ENCODE measurements at places on chromosomes 6 and 20.

GRCh38 chr6:75748743-75749538, at the start of gene MYO6:
Gene MYO6, plus strand, starts transcription at chr6:75749239. Its CDS starts 68,309 bp downstream, at chr6:75817548.
- DNase-seq, result peak; percentile 24

DNA sequence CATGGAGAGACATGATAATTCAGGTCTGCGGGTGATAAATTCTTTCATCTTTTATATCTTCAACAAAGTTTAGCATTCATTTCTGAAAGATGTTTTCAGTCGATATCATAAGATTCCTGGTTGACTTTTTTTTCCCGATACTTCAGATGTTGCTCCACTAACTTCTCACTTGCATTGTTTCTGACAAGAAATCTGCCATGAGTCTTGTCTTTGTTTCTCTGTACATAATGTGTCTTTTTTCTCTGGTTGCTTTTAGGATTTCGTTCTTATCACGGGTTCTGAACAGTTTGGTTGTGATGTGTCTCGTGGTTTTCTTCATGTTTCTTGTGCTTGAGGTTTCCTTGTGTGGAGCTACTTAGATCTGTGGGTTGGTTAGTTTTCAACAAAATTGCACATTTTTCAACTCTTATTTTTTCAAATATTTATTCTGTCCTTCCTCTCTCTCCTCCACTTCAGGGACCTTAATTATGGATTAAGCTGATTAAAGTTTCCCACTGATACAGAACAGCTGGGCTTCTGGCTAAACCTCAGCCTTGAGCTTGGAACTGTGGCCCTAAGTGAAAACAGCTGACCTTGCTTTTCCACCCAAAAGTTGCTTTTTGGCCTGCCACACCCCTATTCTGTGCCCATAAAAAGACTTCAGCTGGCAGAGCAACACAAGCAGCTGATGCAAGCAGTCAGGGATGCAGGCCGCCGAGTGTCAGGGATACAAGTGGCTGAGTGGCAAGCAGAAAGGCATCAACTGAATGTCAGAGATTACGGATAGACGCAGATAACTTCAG, 97.9 kb upstream of the SNX9 start:
- DNase-seq, result no peak

GRCh38 chr20:7503501-7503900, 436.8 kb downstream of the HAO1 start:
- no peak for DNase-seq

GRCh38 chr20:60430516-60431001, 472.3 kb downstream of the CDH26 start:
- DNase-seq, result no peak

DNA sequence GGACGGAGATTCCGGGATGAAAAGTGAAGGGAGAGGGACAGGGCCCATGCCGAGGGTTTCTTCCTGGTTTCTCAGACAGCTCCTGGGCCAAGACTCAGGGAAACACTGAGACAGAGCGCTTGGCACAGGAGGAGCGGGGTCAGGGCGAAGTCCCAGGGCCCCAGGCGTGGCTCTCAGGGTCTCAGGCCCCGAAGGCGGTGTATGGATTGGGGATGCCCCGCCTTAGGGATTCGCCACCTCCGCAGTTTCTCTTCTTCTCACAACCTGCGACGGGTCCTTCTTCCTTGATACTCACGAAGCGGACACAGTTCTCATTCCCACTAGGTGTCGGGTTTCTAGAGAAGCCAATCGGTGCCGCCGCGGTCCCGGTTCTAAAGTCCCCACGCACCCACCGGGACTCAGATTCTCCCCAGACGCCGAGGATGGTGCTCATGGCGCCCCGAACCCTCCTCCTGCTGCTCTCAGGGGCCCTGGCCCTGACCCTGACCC, 55.0 kb upstream of the HLA-A start:
- peak; percentile 23 for DNase-seq

- DNase-seq, result no peak
Measured at GRCh38 chr20:32918296-32918695, 59.6 kb downstream of the EFCAB8 start.

- no peak for DNase-seq
Measured at GRCh38 chr6:133187114-133187513, 54.0 kb upstream of the EYA4 start.

- DNase-seq, result no peak
Measured at GRCh38 chr20:3276680-3277015, 37.7 kb upstream of the SLC4A11 start.

DNA sequence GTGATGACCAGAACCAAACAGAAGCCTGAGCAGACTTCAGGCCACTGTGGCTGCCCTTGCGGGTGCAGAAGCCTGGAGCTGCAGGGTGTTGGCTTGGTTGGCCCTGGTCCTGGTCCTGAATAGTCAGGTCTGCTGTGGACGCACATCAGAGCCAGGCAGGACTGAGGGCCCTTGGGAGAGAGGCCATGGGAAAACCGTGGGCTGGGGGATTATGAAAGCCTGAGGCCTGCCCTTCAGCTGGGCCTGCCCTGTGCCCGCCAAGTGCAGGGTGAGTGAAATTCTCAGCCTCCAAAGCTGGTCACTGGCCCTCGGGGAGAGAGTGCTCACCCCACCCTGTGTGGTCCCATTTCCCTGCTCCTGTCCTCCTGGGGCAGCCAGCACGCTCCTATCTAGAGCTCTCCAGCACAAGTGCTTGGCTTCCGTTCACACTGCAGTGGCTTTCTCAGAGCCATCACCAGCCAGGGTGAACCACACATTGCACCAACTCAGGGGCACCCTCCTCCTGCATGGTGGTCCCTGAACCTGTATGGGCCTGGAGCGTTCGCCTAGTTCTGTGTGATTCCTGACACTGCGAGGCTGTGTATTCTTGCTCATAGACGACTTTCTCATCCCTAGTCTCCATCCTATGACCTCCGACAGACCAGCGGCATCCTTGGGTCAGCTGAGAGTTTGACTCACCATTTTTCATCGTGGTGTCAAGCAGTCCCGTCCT, 146.1 kb downstream of the TTLL2 start:
- DNase-seq, result no peak

DNA sequence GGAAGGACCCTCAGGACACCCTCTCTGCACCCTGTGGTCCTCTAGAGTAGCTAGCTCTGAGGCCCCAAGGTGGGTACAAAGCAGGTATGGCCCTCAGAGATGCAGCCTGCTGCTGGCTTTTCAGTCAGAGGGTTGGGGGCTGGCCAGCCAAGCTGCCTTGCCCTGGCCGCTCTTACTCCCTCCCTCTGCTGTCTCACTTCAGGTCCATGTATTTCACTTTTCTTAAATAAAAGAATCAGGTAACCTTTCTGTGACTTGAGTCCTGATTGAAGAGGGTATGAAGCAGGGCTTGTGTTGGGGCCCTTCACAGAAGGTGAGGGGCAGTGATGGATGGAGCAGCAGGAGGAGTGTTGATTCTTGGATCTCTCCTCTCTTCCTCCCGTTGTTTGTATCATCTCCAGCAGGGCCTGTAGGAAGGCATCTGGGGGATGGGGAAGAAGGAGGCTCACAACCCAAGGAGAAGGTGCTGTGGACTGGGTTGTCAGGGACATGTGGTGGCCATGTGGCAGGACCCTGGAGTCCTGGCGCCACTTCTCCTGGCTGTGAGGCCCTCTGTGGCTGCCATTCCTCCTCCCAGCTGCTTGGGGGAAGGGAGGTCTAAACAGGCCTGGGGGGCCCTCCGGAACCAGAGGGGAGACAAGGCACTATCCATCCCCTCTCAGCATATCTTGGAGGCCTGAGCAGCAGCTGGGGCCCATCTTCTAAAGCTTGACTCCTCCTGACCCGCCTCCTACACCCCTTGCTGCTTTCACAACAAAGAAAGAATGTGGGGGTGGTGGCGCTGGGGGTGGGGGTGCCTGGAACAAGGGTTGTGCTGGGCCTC, 1.1 kb upstream of the PTK7 start:
- DNase-seq, result no peak

DNA sequence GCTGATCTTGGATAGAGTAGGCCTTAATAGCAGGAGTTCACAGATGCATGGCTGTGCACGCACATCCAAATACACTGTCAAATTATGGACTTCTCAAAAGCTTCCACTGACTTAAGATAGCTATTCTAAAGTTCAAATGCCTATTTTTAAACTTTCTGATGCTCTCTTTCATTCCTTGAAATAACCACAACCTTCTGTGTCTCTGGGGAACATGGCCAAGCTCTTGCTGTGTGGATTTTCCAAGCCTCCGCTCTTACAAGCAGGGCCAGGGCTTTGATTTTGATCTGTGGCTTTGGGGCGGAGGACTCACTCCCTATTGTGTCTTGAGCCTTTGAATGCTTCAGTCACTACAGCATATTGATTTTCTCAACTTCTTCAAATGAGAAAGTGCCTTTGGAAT, 35.7 kb upstream of the SNRPB2 start:
- DNase-seq, result no peak

- no peak for DNase-seq
Measured at GRCh38 chr20:1588533-1589460, 31.0 kb downstream of the SIRPB1 start.

- DNase-seq, result no peak
Measured at GRCh38 chr6:37743926-37744325, 46.2 kb upstream of the MDGA1 start.

GRCh38 chr6:24936641-24937317, 1.0 kb upstream of the RIPOR2 start:
- DNase-seq, result no peak

DNA sequence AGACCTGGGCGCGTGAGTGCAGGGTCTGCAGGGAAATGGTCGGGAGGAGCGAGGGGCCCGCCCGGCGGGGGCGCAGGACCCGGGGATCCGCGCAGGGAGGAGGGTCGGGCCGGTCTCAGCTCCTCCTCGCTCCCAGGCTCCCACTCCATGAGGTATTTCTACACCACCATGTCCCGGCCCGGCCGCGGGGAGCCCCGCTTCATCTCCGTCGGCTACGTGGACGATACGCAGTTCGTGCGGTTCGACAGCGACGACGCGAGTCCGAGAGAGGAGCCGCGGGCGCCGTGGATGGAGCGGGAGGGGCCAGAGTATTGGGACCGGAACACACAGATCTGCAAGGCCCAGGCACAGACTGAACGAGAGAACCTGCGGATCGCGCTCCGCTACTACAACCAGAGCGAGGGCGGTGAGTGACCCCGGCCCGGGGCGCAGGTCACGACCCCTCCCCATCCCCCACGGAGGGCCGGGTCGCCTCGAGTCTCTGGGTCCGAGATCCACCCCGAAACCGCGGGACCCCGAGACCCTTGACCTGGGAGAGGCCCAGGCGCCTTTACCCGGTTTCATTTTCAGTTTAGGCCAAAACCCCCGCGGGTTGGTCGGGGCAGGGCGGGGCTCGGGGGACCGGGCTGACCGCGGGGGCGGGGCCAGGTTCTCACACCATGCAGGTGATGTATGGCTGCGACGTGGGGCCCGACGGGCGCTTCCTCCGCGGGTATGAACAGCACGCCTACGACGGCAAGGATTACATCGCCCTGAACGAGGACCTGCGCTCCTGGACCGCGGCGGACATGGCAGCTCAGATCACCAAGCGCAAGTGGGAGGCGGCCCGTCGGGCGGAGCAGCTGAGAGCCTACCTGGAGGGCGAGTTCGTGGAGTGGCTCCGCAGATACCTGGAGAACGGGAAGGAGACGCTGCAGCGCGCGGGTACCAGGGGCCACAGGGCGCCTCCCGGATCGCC, 54.2 kb upstream of the HLA-A start:
- DNase-seq, result peak; percentile 50
